Central memory CD4-positive, alpha-beta T cell (primary cell): ENCODE measurements at places on chromosomes 5 and 9.

DNA sequence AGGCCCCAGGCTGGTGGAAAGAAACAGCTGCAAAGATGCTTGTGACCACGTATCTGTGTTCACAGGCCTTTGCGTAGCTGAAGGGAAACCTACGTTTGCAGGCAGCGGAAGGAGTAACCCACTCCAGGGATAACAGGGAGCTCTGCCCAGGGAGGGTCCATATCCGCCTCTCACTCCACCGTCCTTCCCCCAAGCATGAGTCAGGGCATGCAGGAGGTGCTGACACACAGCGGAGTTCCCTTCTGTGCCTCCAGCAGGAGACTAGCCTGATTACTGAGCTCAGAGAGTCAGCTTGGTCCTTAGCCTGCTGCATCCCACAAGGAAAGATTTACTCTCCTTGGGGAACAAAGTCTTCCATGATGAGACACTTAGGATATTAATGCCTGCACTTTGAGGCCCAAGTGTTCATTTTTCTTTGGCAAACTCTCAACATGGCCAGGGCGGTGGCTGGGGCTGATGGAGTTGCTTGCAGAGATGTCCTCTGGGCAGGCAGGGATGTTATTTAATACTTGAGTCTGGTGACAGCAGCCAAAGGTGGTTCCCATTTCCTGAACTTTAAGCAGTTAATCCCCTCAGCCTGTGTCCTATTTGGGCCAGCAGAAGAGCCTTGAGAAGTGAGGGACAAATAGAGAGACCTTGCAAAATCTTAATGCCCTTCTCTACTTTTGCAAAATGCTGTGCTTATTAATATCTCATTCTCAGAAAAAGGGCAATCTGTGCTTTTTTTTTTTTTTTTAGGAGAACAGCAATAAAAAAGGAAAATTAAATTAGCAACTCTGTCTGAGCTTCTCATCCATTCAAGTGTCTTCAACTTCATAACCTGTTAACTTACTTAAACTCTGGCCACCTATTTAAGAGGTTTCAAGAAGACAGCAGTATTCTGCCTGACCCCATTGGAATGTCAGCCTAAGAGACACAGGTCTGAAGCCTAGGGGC lies 222.1 kb downstream of the HSPA4 start:
- DNase-seq = no peak

DNA sequence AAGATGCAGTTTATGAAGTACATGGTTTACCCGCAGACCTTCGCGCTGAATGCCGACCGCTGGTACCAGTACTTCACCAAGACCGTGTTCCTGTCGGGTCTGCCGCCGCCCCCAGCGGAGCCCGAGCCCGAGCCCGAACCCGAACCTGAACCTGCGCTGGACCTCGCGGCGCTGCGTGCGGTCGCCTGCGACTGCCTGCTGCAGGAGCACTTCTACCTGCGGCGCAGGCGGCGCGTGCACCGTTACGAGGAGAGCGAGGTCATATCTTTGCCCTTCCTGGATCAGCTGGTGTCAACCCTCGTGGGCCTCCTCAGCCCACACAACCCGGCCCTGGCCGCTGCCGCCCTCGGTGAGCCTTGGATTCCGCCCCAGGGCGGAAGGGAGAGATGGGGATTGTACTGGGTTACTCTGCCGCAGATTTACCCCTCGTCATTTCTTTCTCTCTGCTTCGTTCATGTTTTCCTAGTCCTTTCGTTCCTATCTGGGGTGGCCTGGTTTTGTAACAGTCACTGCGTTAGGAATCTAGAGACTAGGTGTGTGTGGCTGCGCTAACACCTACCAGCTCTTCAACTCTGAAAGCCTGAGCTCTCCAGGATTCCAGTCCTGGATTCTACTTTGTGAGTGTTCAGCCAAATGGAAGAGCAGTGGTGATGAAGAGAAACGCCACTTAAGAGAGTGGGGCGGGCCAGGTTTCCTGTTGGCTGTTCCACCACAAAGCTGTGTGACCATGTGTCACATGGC lies 638 bp downstream of the MRPS30 start:
- peak; percentile 25 for DNase-seq

DNA sequence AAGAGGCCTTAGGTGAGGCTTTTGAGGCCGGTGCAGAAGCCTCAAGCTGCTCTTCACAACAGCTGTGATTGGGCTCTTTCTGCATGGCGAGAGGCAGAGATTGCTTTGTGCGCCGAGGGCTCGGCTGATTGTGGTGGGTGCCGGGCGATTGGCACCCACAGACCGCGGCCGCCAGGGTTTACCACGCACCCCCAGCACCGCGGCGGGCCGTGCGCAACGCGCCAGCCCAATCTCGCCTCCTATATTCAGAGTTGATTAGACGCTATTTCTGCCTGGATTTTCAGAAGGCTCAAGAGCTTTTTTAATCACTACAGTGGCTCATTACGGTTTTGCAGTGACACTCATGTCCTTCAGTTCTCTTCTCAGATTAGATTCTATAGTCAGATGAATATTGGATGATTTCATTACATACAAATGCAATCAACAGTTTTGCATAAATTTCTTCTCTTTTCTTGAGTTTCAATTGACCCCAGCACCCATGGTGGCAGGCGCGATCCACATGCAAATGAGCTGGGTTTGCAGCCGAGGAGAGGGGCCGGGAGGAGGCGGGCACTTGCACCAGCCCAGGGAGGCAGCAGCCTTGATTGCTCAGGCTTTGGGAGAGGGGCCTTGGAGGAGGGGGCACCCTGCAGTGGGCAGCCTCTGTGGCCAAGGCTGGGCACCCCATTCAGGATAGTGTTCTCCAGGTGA lies 33.8 kb upstream of the PTGS1 start:
- DNase-seq = no peak

DNA sequence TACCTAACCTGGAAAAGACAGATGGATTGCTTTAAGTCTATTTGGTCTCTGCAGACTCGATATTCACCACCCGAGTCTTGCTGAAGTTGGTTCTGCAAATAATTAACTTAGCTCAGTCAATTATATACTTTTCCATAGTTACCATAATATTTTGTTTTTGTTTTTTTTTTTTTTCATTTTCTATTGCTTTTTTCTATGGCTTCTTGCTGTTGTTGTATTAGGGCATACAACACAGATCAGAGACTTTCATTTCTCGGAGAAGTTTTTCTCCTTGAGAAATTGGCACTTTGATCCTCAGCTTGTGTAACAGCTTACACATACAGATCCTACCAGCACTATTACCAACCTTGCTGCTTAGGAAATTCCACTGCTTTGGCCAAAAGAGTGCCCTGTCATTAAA lies 88.0 kb downstream of the GPR21 start:
- DNase-seq = no peak

DNA sequence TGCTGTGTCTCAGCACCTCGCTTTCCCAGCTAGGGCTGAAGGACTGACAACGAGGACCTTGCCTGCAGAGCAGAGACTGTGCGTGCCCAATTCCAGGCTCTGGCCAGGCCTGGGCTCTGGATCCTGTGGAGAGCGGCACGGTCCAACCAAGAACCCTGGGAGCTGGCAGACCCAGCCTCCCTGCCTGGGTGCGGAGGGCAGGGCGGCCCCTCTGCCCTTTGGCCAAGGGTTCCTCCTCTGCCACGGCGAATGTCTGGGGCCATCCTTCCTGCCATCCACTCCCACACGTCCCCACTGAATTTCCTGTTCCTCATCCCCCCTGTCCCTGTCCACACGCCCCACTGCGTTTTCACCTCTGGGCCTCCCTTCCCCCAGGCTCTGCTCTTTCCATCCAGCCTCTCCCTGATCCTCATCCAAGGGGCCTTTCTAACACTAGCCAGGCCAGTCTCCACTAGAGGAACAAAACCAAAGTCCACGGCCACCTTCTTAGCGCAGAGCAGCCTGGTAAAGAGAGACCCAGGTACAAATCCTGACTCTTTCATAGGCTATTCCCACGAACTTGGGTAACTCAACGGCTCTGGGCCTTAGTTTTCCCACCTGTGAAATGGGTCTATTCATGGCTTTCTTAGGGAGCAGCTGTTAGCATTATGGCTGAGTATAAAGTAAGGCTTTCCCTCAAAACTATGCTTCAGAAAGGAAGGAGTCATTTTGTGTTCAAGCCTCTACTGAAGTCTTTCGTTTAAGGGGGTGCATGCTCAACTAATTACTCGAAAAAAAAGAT lies 95.5 kb upstream of the PHYKPL start:
- DNase-seq = no peak

DNA sequence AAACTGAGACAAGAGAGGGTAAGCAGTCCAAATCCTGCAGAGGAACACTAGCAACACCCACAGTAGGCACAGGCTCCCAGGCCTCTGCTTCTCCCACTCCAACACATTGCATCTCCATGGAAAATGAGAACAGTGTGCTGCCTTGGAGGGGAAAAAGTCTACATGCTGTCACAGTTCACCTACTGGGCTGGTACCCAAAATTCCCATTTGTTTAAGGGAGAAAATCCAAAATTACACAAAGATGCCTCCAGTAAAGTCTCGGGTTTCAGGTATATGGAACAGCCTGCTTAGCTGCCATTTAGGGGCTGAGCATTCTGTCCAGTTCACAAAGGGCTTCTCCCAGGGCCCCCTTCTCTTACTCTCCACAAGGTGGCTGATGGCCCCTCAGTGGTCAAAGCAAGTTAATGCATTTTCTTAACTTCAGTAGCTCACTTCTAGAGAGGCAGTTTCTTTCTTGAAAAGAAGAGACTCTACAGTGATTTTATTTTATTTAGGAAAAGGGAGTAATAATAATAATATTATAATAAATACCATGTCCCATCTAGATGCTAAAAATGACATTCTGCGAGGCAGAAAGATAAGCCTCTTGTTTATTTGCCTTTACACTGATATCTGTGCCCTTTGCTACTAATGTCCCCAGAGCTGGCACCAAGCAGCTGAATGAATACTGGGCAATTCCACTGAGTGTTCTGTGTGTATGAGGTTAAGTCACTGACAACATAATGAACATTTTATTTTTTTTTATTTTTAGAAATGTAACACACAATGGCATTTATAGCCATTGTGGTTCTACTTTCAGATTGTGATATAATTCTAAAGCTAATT lies 89.4 kb downstream of the RGS7BP start:
- no peak for DNase-seq
